ENCODE measurements at places on chromosomes 7 and 10.

- no peak for DNase-seq
These were observed 227.8 kb upstream of the PITRM1 start for GRCh38 chr10:3400348-3400747.

- no peak for DNase-seq
These were observed 7.9 kb downstream of the POLR1F start for GRCh38 chr7:19700936-19701335.

DNA sequence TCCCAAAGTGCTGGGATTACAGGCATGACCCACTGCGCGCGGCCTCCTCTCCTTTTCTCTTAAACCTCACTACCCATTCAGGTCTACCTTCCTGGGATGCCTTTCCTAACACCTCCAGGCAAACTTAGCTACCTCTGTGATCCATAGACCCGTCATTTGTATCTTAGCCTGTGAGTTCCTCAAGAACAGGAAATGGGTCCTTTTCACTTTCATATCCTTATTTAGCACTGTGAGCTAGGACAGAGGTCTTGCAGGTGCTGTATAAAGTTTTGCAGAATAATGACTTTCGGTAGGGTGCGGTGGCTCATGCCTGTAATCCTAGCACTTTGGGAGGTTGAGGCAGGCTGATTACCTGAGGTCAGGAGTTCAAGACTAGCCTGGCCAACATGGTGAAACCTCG, 215.7 kb downstream of the RELN start:
- DNase-seq = no peak

DNA sequence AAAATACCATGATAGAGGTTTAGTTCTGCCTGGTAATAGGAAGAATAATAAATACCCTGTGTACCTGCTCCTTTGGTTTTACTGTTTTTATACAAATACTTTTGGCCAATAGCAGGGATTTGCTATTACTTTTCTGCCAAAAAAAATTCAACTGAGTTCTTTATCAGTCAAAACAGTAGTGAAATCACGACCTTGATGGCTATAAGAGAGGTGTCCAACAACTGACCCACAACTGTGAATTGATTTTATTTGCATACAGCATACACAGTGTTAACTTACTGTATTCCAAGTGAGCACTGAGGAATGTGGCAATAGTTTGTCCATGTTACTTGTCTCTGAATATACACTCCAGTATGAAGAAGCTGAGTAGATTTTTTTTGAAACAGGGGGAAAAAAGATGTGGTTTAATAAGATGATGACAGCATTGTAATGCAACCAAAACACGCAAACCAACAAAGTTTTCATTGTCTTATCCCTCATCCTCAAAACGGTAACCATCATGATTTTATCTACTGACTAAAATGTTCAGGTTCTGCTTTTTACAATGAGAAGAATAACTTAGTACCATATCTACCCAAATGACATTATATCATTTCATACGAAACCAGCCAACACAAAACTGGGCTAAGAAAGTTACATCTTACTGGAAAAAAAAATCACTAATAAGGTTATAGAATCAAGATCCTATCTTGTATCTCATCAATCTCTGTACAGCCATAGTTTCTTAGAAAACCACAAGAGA, 63.3 kb downstream of the GSAP start:
- no peak for DNase-seq

DNA sequence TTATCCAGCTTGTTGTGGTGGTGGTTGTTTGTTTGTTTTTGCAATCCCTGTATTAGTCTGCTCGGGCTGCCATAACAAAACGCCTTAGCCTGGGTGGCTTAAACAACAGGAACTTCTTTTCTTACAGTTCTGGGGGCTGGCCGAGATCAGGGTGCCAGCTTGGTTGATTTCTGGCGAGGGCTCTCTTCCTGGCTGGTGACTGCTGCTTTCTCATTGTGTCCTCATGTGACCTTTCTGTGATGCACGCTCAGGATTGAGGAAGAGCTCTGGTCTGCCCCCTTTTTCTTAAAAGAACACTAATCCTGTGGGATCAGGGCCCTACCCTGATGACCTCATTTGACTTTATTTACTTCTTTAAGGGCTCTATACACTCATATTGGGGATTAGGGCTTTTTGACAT, 107.1 kb upstream of the NRP1 start:
- no peak for DNase-seq

DNA sequence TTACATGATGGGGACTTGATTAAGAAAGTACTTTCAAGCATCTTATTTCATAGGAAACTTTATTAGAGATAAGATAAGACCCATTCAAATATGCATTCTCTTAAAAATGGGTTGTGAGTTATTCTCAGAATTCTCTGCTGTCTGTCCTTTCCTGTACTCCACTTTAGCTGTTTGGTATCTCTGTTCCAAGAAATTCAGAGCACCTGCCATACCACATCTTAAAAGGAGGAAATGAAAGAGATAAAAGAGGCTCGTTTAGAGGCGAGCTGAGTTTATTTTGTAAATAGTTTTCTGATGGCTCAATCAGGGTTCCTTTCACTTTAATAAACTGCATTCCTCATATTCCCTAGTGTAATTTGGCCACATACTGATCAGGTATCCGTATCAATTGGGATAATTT, 87.2 kb downstream of the MDFIC start:
- DNase-seq = no peak

DNA sequence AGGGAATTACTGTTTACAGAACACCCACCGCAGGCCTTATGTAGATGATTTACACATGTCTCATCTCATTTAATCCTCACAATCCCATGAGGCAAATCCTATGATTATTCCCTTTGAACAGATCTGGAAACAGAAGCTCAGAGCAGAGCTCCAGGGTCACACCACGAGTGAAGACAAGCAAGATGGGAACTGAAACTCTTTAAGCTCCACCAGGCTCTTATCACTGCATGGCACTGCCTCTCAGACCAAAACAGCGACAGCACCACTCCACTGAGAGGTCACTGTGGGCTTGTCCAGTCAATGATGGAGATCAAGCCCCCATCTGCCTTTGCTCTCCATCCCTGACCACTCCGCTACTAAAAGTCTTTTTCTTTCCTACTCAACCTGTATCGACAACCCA, 5.9 kb downstream of the GRID1 start:
- DNase-seq = no peak

- no peak for DNase-seq
These were observed at the start of gene TMEM176B for GRCh38 chr7:150799741-150800580. TMEM176B (minus strand) TSS chr7:150800364; CDS start chr7:150796569, 3,795 bp downstream.

DNA sequence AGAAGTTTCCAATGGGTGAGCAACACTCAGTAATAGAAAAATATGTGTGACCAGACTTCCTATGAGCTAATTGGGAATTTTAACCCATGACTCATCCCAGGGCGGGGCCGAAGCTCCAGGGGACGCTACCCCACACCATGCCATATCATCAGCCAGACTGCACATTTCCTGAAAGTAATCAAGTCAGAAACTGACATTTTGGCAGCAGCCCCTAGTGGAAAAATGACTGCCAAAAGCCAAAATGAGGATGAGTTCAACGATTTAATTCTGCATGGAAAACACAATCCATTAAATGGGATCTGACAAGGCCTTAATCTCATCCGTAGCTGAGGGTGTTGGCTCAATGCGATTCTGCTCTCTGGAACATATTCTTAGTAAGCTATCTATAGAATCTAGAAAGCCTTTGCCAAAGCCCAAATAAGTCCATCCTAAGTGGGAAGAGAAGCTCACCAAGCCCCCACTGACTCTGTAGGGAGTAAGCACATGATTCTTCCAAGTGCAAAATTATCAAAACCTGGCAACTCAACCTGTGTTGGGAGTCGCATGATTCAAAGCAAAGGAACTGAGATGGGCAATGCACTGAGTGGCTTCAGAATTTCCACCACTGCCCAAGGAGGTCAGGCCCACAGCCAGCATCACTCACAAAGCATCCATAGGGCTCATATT, 93.1 kb upstream of the PDE1C start:
- DNase-seq = no peak

DNA sequence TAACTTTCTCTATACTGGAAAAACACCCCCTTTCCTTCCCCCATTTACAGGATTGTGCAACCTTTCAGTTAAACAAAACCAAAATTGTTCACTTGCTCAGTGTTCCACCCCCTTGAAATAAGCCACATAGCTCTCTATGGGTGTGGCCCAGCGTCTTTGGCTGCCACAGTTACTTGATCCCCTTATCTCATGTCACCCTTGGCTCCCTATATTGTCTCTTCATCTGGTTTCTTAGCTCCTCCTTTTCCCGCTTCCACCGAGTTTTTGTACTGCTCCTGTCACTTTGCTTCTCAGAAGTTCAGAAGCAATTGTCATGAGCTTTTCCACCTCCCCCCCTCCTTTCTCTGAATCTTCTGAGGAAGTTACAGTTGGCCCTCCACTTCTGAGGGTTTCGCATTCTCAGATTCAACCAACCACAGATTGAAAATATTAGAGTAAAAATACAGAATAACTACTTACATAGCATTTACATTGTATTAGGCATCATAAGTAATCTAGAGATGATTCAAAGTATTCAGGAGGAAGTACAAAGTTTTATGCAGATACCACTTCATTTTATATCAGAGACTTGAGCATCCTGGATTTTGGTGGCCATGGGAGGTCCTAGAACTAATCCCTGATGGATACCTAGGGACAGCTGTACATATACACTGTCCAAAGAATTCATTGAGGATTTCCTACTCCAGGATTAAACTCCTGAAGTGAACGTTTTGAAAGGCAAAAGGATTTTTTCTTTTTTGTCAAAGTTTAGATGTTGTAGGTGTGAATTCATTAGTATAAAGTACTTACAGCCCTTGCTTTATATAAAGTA, 60.4 kb downstream of the ADD3 start:
- DNase-seq = no peak

- DNase-seq = no peak
These were observed 60.4 kb upstream of the KCNIP2 start for GRCh38 chr10:101903827-101904550.

DNA sequence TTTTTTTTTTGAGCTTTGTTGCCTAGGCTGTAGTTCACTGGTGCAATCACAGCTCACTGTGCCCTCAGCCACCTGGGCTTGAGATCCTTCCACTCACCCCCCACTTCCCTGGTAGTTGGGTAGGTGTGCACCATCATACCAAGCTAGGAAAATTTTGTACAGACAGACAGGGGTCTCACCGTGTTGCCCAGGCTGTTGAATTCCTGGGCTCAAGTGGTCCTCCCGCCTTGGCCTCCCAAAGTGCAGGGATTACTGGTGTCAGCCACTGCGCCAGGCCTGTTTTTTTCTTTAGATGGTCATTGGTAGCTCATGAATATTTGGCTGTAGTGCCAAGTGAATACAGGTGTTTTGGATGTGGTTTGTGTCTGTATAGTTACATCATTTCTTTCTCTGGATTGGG, 7.5 kb downstream of the COMTD1 start:
- DNase-seq = no peak

DNA sequence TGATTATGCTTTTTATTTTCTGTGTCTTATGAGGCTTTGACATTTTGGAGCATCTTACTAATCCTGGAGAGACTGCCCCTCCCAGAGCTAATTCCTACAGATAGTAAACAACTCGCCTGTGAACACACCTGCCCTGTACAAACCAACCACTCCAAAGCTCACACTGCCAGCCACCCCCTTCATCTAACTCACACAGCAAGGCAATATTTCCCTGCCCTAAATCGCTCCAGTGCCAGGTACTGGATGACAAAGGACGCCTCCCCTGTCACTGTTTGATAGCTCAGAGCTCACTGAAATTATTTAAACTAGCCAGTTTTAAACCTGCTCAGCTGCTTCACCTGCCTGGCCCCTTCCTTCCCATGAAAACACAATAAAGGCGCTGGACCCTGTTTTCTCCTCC, 535.1 kb upstream of the CELF2 start:
- DNase-seq = no peak

GRCh38 chr10:133134411-133135115, 25.5 kb upstream of the KNDC1 start:
- DNase-seq = no peak

DNA sequence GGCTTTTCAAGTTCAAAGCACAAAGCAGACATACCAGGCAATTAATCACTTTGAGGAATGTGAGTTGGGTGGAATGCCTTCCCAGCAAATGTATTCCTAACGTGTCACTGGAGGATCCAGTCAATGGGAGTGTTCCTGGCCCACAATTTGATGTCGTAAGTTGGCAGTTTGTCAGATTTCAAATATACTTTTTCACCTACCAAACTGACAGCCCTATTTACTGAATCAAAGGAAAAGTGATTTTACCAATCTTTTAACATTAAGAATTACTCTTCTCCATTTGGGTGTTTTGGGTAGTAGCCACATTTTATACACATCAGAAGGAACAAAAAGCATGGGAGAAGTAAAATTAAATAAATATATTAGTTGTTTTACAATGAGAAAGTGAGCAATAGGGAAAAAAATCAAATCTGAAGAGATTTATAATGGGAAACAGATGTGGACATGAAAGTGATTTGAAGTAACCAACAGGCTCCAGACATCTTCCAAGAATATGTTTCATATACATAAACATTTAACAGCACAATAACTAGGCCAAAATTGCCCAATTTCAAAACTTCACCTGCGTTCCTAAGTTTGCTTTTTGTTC, 222.9 kb downstream of the MTERF1 start:
- no peak for DNase-seq

DNA sequence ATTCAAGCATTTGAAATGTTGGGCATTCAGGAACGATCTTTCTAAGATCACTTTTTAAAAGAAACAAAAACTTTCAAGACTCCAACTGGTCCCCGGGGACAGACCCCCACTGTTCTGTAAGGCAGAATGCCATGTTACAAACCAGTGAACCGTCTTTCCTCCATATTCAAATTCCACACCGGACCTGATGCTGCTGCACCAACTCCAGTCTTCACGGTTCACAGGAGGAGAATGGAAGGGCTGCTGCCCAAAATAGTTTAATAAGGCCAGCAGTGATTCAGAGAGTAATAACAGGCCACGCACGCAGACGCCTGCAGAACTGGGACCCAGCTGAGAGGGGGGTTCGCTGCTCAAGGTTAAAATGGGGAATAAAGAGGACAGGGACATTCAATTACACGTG, 47.2 kb downstream of the OSBPL3 start:
- DNase-seq = no peak

All from iPS DF 6.9 (cell line).